ENCODE measurements at places on chromosomes 1 and 21. TPM values are rescaled to one million over a fixed set of nuclear protein-coding genes. Genes with fewer than 3 reads are reported as not detected.

BTG2 gene
- total RNA-seq: 361 TPM

- peak; percentile 30 for DNase-seq
These were observed 120.2 kb downstream of the NR5A2 start for GRCh38 chr1:200147742-200148141.

BCAR3 gene
- total RNA-seq: 12.5 TPM

DNA sequence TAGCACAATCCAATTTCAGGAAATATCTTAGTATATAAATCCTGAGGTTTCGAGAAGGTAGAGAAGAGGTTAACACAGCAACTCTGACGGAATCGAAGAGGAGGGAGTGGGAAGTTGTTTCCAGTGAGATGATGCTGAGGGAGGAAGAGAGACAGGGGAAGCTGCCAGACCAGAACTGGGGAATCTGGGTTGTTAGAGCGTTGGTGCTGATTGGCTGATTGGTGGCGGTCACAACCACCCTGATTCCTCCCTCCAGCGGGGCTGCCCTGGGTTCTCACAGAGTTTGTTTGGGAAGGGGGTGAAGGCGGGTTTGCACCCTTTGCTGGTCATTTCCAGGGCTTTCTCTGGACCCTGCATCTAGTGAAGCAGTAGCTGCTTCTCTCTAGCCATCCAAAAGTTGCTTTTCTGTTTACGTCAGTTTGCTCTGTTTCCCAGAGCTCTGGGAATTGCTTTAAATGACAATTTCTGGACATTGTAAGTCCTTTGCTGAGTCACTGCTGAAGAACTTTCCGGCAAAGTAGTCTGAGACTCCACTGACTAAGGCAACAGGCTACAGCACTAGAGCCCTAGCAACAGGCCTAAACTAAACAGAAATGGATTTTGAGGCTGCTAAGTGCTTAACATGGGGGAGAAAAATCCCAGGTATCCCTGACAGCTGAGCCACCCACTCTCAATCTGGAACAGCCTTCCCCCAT, 90.1 kb downstream of the TENT5C start:
- DNase-seq: peak; percentile 61

DNA sequence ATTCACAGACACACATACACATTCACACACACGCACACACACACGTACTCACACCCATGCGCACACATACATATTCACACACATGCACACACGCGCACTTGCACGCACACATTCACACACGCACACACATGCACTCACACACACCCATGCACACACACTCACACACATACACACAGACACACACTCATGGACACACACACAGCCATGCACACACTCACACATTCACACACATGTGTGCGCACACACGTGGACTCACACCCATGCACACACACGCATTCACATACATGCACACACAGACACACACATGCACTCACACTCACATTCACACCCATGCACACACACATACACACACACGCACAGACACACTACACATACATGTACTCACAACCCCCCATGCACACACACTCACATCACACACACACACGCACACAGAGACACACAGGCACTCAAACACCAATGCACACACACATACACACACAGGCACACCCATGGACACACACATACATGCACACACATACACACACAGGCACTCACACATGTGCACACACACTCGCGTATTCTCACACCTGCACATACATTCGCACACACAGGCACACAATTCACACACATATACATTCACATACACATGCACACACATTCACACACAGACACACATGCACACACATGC, 589.1 kb downstream of the PTPRU start:
- DNase-seq: no peak

- peak; percentile 63 for DNase-seq
These were observed 19.9 kb downstream of the ATP8B2 start for GRCh38 chr1:154344977-154345837.

DNA sequence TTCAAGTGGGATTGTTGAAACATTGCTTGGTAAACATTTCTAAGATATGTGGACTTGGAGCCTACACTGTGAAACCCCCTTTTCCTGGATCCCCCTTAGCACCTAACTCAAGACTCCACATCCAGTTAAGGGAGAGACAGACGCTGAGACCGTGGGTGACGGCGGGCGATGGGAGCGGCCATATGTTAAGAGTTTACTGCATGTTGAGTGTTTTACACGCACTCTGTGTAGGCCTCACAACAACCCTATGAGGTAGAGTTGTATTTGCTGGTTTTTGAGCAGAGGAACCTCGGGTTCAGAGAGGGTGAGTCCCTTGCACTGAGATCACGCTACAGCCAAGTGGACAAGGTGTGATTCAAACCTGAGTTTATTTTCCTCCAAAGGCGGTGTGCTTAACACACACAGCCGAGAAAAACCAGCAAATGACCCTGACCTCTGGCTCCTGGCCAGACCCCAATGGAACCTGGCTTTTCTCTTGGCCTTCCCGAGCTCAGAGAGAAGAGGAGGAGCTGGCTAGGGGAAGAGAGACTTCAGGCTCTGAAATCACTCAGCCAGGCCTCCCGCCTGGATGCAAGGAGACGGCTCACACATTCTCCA, 46.9 kb upstream of the GOLT1A start:
- DNase-seq: no peak

DNA sequence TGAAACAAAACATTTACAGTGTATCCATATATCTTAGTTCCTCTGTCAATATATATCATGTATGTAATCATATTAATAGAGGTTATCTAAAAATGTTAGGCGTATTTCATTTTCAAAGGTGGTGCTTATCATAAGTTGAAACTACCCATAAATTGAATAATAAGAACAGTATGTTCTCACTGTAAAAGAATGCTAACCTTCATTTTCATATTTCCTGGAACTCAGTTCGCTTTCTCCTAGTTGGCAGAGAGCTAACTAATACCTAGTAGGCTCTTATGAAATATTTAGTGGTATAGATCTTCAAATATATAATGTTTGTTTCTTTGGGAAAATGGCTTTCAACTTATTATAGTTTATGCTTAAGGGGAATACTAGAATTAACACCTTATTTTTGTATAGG, 118.4 kb downstream of the DISP1 start:
- DNase-seq: no peak

DNA sequence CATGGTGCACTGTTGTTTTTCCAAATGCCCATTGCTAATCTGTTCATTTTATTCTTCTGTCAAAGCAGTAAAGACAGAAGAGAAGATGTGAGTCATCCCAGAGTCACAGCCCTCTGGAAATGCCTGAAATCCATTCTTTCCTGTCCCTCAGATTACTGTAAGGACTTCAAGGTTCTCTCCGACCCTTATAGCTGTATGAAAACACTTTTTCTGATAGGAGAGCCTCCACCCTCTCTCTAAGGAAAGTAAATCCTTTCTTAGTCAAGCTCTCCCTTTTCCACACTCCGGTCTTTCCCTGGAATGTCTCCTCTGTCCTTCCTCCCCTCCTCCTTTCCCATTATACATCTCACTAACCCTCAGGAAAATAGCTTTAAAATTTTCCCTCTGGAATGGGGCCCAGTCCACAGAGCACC, 3.5 kb upstream of the PRDX6 start:
- DNase-seq: no peak

GRCh38 chr21:37159053-37159776, 86.2 kb downstream of the TTC3 start:
- no peak for DNase-seq
